ENCODE measurements at places on chromosomes 13 and 19.

DNA sequence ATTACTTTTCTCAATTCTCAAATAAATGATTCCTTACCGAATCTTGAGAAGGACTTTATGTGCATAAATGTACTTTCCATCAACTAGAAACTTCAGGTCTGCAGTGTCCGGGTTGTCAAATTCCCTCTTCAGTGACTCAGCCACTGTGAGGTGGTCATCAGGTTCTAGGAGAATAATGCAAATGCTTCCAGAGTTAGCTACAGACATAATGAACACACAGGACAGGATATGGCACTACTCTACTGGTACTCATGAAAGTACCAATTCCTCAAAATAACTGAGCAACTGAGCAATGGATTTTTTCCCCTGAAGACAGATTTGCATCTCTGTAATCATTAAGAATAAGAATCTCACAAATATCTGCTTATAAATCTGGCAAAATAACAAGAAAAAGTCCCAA, 31.2 kb downstream of the RCBTB2 start:
- no peak for DNase-seq

DNA sequence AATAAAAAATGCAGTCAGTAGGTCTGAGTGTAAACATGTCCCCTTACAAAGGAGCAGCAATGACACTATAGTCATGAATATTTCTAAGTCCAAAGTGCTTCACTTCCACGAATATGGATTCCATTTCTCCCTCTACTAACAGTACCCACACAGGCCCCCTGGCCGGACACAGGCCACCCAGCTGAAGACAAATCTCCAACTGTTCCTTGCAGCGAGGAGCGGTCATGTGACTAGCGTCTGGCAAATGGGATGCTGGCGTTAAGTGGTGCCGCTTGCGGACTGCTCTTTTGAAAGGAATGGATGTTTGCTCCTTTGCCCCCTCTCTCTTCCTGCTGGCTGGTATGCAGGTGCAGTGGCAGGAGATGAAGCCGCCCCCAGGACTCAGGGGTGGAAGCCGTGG, 16.2 kb downstream of the PPP1R12C start:
- DNase-seq = no peak

- no peak for DNase-seq
These were observed 48.0 kb upstream of the ABCC4 start for GRCh38 chr13:95349267-95349666.

DNA sequence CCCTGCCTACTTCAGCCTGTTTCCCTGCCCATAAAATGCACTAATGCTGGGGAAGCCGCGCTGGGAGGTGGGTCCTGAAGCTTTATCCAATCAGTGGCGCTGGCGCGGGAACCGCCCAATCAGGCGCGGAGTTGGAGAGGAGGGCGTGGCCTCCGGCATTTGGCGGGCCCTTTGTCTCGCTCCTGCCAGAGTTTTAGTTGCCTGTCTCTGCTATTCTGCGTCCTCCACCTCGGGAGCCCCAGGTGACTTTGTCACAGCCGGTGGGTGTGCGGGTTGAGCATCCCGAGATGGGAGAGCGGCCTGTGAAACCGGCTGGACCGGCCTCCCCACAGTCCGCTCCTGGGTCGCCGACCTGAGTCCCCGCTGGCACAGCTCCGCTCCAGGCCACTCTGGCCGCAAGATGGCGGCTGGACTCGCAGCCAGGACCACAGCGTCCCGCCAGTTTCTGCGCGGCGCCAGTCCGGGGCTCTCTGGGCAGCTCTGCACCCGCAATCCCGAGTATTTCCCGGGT, 30.7 kb upstream of the ZNF429 start:
- no peak for DNase-seq
